NCI-H1092 treated with DMSO at 0.1 percent for 48 hours (cell line): ENCODE measurements at places on chromosomes 1 and 21.
A peak's percentile ranks its signal among the peaks of the same experiment; 100 is the strongest.

DNA sequence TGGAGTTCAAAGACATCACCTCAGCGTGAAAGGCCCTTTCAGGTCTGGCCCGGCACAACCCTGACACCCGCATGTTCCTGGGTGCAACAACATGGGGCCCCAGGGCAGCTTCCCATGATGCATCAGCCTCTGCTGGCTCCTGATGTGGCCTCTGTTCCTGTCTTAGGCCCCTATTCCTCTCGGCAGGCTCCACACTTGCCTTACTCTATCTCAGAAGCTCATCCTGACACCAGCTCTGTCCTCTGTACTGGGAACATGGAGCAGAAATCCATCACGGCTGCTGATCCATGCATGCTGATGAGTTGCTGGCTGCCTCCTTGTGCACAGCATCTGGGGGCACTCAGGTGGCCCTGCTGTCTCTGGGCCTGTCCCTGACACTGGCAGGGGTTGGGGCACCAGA lies 74.6 kb downstream of the ADARB1 start:
- DNase-seq, result no peak

GRCh38 chr1:109768335-109768650 lies 4.6 kb upstream of the EPS8L3 start:
- no peak for DNase-seq

DNA sequence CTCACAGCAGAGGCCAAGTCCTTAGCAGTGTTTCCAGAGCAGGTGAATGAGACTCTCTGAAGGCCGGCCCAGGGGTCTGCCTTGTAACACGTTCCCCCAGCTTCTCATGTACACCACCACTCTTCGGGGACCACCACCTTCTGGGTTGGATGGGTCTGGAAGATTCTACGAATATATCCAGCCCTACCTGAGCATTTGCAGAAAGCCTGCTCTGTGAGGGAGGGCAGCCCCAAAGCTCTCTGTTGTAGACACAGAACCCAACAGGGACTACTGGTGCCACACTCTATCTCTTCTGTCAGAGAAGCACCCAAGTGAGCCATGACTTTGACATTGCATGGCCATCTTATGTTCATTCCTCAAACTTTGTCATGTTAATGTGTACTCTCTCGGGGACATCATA lies 61.8 kb downstream of the CD247 start:
- DNase-seq, result no peak

DNA sequence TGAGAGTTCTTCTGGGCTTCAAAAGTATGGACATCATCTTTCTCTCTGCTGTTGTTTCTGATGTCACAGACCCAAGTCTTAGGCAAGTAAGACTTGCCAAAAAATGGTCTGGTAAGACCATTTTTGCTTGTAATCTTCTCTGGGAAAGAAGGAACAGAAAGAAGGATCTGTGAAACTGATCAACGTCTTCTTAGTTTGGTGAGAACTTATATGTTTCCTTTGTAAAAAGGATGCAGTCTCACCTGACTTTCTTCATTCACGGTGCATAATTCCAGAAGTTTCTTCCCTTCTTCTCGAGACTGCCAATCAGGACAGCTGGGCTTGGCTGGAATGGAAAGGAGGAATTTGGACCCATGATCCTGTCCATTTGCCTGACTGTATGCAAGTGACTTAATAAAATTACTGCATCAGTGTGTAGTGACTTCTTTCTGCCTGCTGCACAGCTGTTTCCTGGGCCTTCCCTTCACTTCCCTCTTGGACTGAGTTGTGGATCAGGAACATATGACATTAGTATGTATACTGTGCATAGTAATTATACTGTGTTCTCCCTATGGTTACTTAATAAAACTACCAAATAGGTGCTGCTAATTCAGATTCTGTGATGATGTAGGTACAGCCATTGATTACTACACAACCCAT lies 7.6 kb upstream of the DENND1B start:
- DNase-seq, result no peak

GRCh38 chr1:244183037-244183436 lies 132.0 kb downstream of the ZBTB18 start:
- no peak for DNase-seq

- no peak for DNase-seq
Observed at GRCh38 chr1:15236321-15236721, 10.7 kb upstream of the FHAD1 start.

DNA sequence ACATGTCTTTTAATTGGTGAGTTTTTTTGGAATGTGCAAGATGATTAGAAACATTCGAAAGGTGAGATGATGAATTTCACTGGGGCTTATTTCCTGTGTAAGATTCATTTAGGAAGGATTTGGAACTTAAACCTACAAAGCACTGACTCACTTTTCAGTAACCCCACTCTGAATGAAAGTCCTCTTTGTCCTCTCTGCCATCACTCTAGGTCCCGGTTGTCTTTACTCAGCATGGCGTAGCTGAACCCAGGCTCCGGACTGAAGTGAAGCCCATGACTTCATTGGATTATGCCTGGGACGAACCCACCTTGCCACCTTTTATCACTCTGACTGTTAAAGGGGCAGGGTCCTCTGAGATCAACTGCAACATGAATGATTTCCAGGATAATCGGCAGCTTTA lies 139.4 kb downstream of the VPS13D start:
- no peak for DNase-seq

DNA sequence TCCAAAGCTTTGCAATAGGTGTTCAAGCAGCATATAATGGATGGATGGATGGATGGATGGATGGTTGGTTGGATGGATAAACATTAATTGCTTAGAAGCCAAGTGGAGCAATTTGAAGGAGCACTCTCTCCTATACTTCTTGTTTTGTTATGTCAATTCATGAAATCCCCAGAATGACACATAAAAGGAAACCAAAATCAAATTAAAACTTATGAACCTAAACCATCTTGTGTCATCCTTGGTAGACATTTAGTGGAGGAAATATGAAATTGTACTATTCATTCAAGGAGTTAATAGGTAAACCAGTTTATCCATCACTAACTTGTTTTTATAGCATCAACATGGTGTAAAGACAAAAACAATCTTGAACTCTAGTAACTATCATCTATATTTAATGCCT lies 122.5 kb downstream of the NR5A2 start:
- DNase-seq, result no peak

DNA sequence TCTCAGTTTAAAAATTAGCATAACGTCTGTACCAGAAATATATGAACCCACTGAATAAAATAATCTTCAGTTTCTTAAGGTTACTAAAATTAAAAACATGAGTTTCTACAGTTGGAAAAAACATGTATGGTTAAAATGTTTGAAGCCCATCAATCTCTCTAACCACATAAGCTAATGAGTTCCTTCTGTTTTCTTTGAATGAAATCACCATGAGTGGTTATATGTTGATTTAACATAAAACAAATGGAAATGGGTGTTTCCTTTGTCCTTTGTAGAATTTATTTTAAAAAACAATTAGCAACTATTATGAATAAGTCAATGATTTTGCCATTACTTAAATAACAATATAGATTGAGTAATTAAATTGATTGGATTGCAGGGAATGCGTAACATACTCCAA lies 3.0 kb upstream of the ADGRL2 start:
- no peak for DNase-seq

GRCh38 chr1:192702212-192702902 lies 66.4 kb downstream of the RGS13 start:
- no peak for DNase-seq

GRCh38 chr1:212311836-212312497 lies 26.8 kb downstream of the PPP2R5A start:
- DNase-seq, result no peak

GRCh38 chr1:161484613-161485012 lies 20.6 kb upstream of the FCGR2A start:
- no peak for DNase-seq

DNA sequence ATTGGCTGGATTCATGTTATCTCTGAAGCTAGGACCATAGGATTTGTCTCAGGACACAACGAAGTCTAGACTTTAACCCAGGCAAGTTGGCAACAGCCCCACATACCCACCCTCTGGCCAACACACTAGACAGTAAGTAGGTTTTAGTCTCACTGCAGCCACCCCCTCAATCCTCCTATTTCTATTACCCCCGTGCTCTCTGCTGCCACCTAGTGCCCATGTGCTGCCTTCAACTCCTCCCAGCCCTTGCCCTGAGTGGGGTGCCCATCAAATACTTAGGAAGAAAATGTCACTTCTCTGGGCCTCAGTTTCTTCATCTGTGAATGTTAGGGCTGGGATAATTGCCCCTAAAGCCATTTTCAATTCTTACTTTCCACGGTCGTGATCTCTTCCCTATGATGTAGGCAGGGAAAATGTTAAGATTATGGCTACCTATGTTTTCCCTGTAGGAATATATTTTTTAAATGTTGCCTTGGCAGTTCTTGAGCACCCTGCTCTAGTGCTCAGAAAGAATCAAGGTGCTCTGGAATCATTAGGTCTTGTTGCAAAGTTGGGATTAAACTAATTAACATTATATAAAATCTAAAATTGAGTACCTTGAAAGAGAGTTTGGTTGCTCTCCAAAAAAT lies 213.0 kb downstream of the LMX1A start:
- DNase-seq, result no peak

DNA sequence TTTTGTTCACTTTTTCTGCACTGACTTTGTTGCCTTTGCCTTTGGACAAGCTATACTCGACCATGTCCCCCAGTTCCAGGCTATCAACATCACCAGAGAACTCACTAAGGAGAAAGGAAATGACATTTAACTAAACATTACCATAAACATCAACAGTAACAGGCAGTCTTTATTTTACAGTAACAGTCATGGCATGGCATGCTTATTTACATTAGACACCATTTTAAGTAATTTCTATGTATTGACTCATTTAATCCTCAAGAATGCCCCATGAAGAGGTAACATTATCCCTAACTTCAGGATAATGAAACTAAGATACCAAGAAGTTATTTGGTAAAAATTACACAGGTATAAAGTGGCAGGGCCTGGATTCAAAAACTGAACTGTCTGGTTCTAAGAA lies 8.7 kb upstream of the NRAS start:
- no peak for DNase-seq

- DNase-seq, result peak; percentile 76
Observed at GRCh38 chr1:62905872-62906271, 121.9 kb downstream of the ATG4C start.

- no peak for DNase-seq
Observed at GRCh38 chr1:230831771-230832170, 36.5 kb downstream of the C1orf198 start.

DNA sequence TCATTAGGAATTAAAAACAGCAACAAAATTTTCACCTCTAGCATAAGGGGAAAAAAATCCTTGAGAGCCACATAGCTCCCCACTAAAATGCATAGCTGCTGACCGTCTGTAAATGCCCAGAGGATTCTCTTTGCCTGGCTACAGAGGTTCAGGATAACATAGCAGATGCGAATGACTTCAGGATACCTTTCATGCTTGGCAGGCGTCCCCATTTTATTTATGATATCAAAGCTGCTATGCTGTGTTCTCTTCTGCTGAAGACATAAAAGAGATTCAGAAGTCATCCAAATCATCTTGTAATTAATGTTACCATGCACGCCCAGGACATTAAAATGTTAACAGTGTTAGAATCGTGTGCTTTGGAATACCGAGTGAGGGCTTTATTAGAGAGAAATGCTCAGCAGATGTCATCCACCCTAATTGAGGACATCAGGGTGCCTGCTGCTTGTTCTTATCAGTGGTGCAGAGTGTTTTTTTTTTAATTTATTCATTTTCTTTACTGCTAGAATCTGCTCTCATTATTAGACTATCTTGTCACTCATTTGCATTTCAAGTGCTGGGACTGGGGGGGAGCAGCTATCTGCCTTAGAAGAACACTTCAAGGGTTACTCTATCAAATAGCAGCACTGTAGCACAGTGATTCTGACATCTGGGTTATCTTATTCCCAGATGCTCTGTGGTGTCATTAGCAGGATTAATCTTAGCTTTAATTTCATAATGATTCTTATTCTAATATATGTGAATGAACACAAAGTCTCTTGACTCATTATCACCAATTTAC lies 139.5 kb downstream of the ZNF326 start:
- no peak for DNase-seq

DNA sequence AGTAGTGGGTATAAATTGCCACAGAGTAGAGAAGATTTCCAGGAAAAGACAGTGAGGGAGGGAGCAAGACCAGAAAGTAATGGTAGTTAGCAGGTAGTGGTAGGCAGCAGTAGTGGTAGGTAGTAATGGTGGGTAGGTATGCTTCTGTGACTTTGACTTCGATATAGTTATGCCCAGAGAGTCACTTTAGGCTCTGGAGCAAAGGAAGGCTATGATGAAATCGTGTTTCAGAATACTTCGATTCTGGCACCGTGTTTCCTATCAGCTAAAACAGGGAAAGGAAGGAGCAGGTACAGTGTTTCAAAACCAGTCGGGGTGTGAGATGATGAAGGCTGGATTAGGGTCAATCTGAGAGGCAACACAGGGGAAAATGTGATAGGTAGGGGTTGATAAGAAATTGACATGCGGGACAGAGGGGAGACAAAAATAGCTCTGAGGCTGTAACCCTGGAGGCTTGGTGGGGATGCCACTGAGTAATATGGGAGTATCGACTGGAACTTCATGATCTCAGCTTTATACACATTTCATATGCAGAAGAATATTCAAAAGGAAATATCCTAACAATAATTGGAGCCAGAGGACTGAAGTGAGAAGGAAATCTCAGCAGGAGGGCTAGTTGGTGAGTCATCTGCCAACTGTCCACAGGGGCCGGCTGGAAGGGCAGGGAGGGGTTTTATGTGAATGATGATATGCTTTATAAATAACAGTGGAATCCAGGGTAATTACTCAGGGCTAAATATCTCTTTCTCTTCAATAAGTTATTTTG lies 25.2 kb upstream of the TRIM45 start:
- peak; percentile 2 for DNase-seq

DNA sequence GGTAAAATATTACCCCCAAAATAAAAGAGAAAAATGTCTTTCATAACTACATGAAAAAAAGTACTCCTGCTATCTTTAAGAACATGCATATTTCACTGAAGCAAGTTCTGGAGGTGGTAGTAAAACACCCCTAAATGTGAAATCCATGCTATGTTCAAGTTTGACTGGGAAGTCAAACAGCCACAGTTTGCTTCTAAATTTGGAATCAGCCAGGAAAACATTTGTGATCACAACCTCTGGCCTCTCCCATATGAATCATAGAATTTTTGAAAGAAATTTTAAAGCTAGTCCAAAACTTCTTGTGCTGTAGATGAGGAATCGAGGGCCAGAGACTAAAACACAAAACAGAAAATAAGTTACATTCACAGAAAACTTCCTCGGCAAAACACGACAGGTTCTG lies 6.6 kb downstream of the SORT1 start:
- no peak for DNase-seq
